ENCODE measurements at places on chromosomes 16 and 17.
A peak's percentile ranks its signal among the peaks of the same experiment; 100 is the strongest.

- DNase-seq = no peak
Observed at GRCh38 chr17:73194514-73195222, 1.8 kb downstream of the COG1 start.

- no peak for DNase-seq
Observed at GRCh38 chr16:69116906-69117305, 11.5 kb downstream of the HAS3 start.

DNA sequence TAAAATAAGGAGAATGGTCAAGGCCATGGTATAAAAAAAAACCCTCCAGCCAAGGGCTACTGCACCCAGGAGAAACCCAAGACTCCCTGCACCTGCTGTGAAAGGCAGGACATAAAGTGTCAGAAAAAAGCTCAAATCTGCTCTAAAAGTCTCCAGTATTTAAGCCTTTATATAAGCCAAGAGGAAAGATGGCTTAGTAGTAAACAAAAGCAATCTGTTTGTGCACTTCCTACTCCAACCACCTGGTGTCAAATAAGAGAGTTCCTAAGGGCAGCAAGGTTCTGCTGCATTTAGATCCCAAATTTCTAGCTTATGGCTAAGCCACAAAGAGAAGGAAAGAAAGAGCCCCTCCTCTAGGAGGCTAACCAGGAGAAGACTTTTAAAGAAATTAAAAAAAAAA lies 20.6 kb downstream of the ACSM1 start:
- DNase-seq = no peak

GRCh38 chr16:4283939-4284338 lies 11.1 kb upstream of the TFAP4 start:
- no peak for DNase-seq

DNA sequence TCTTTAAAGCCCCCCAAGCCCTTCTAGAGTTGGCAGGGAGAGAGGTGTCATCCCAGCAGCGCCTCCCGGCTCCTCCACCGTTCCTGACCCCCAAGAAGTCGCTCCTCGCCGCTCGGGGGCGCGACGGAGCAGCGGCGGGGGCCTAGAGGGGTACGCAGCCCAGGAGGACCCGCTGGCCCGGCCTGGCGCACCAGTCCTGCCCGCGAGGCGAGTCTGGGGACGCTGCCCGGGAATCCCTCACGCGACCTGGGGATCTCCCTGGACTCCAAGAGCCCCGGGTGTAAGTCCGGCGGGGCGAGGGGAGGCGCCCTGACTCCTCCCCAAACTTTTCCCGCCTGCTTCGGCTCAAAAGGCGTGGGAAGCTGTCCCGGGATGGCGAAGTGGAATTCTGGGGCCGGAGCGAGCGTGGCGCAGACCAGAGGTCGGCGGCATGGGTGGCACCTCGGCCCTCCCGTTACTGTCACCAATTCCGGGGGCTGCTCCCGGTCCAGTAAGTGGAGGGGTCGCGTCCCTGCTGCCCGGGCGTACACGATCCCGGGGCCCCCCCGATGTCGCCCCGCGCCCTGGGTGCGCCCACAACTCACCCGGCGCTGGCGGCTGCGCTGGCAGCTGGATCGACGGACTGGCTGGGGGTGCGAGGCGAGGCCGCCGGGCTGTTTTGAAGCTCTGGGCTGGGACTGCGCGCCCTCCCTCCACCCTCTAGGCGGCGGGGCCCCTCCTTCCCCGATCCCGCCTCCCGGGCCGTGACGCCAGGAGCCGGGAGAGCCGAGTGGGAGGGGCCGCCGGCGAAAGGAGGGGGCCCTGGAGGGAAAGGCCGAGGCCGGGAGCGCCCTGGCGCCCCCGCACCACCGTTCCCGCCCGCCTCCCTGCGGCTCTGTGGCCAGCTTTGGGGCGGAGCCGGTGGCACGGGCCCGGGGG lies at the start of gene EMP2:
EMP2 (minus strand) TSS at position 634 of the 918 bp plus-strand sequence. CDS start 32,981 bp downstream, outside the sequence.
- peak; percentile 91 for DNase-seq

DNA sequence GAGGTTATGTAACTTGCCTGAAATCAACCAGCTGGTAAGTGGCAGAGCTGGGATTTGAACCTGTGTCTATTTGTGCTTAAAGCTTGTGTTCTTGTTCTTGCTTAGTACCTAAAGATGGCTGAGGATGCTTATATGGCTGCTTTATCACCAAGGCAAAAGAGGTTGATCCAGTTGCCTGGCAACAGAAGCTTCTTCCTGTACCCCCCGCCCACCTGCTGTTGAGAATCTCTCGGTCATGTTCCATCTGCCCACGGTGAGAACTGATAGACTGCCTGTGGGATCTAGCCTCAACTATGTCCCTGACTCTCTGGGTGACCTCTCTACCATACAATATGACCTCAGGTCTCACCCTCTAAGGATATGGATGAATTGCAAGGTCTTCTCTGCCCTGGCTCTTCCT lies 60.7 kb downstream of the ABCC6 start:
- DNase-seq = no peak

DNA sequence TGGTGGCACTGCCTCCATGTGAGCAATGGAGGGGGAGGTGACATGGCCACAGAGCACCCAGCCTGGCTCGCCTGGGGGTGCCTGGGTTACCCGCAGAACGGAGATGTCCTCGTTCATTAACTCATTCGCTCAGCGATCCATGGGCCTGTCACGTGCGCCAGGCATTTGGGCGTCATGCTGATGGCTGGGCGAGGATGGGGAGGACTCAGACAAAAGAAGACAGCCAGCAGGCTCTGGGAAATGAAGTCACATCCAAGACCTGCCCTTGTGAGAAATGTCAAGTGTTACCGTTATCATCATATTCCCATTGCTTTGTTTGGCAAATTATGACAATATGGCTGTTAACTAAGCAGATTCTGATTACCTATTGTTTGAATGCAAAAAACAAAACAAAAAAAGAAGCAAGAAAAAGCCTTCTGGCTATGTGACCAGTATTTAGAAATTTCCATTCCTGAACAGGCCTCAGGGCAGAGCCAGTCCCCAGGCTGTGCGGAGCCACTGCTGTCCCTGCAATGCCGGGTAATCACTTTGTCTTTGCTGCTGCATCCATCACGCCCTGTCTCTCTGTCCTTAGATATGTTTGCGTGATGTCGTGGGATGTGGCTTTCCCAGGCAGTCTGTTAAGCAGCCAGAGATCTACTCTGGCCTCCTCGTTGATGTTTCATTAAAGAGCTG lies 57.9 kb downstream of the CMIP start:
- DNase-seq = no peak

DNA sequence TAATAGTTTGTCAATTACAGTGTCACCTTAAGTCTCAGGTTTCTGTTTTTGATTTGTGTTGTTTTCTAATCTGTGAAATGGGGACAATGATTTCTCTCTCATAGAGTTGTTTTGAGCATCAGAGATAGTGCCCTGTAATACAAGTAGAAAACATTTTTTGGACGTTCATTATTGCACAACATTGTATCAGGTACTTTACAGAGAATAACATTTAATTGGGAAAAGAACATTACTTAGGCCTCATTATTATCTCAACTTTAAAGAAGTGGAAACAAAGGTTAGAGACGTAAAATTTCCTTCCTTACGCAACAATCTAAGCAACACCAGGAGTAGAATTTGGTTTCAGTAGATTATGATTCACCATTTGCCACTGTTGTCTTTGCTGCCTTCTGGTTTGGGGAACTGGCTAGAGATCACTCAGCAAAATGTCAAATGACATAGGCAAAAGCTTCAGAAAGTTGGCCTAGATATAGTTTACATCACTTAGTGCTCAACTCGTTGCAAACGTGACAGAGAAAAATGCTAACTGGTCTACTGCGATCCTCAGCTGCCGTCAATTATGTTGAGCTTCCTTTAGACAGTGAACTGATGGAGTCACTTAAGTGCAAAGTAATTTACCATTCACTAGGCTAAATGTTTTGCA lies 1026.8 kb downstream of the CDH11 start:
- DNase-seq = no peak

GRCh38 chr16:48365601-48366164 lies 19.5 kb downstream of the SIAH1 start:
- peak; percentile 83 for DNase-seq

GRCh38 chr16:48188449-48189102 lies 32.8 kb upstream of the ABCC12 start:
- no peak for DNase-seq

DNA sequence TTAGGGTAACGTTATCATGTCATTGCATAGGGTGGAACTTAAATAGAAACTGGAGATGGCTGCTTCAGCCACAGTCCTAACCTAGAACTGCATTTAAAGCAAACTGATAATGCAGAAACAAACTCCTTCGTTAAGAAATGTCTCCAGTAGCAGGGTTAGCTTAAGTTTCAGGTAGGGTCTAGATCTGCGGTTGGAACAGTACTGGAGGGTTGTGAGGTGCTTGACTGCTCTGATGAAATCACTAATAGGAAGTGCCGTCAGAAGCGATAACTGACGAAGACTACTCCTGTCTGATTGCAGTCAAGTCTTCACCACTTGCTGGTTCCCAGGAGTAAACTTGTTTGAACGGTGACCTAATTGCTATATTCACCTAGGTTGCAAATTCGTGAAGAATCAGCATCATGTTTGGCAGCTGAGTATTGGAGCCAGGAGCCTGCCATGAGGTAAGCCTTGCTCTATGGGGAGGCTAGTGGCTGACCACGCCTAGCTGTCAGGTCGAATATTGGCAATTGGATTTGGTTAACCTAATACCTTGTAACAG lies 24.5 kb downstream of the TRPV2 start:
- DNase-seq = no peak

- DNase-seq = no peak
Observed at GRCh38 chr16:24815021-24815420, 30.7 kb upstream of the SLC5A11 start.

DNA sequence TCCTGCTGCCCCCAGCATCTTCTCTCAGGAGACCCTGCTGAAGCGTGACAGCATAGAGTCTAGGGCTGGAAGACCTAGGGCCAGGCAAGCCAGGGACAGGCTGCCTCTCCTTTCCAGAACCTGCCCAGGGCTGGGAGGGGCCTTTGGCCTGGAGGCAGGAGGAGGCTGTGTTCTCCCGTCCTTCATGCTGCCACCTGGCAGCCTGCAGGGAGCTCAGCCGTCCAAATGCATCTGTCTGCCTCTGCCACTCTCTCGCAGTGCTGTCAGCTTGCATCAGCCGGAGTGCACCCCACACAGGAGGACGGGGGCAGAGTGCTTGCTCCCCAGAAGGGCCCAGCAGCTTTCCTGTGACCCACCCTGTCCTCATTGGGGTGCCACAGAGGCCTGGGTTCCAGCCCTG lies 31.3 kb downstream of the ARHGAP23 start:
- no peak for DNase-seq

DNA sequence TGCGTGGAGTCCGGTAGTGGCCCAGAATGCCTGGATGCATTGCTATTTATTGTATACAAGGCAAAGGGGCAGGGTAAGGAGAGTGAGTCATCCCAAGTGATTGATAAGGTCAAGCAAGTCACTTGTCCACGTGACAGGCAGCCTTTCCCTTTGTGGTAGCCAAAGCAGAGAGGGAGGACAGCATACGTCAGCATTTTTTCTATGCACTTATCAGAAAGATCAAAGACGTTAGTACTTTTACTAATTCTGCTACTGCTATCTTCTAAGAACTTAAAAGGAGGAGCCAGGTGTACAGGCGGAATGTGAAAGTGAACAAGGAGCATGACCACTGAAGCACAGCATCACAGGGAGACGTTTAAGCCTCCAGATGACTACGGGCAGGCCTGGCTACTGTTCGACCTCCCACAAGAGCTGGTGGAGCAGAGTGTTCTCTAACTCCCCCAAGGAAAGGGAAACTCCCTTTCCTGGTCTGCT lies 47.9 kb upstream of the ARL4D start:
- no peak for DNase-seq
